ENCODE measurements at places on chromosomes 1 and 21. TPM values are rescaled to one million over a fixed set of nuclear protein-coding genes. Genes with fewer than 3 reads are reported as not detected.

DNA sequence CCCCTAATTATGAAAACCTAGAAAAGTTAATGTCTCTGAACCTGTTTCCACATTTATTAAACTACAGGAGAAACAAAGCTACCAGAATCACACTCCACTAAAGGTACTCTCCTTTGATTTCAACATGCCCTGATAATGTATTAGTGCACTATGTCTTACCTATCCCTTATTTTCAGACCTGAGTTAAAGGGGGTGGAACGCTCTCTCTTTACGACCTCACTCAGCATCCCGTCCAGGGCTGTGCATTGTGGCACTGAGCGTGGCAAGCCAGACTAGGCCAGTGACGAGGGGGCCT lies 678 bp downstream of the LSM10 start:
- no peak for DNase-seq

DNA sequence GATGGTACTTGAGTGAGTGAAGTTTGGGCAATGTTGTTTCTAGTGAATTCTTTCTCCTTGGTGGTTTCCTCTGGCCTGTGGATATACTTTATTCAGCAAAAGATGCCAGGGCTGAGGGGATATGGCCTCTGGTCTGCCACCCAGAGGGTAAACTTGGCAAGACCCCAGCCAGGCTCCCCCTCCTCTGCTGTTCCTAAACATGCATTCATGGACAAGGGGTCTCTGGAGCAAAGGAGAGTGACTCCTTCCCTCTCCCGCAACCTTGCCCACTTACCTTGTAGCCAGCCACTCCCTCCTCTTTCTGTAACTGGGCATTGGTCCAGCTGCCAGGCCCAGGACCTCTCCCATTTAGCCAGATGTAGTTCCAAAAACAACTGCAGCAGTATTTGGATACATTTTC lies 43.8 kb downstream of the RUNX3 start:
- DNase-seq, result no peak

- no peak for DNase-seq
These were observed 16.3 kb downstream of the RAB7B start for GRCh38 chr1:205986861-205987260.

Gene NPHS2
- total RNA-seq, result not detected

DNA sequence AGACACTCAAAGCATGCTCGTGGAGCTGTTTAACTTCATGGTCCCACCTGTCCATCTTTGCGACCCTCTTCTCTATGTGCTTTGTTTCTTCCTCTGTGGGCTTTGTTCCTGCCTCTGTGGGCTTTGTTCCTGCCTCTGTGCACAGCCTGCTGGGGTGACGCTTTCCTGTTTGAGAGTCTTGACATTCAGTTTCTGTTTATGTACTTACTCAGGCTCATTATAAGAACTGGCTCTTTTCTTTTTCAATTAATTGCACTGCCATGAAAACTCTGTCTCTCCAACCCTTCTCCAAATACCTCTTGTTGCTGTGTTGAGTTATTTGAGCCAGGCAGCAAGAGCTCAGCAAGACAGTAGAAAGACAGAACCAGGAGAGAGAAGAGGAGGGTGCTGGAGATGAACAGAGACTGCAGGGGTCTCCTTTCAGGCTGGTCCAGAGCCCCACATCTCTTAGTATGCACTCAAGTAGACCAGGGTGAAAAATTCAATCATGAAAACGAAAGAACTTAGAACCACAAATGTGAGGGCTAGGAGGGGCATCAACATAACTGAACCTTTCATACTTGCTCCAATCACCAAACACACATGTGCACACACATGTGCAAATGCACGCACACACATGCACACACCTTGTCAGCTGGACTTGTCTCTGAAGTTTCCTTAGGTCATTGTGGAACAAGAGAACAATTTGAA lies 88.3 kb upstream of the SGIP1 start:
- DNase-seq, result no peak

GRCh38 chr1:5287178-5288150 lies 633.1 kb downstream of the AJAP1 start:
- DNase-seq, result no peak

DNA sequence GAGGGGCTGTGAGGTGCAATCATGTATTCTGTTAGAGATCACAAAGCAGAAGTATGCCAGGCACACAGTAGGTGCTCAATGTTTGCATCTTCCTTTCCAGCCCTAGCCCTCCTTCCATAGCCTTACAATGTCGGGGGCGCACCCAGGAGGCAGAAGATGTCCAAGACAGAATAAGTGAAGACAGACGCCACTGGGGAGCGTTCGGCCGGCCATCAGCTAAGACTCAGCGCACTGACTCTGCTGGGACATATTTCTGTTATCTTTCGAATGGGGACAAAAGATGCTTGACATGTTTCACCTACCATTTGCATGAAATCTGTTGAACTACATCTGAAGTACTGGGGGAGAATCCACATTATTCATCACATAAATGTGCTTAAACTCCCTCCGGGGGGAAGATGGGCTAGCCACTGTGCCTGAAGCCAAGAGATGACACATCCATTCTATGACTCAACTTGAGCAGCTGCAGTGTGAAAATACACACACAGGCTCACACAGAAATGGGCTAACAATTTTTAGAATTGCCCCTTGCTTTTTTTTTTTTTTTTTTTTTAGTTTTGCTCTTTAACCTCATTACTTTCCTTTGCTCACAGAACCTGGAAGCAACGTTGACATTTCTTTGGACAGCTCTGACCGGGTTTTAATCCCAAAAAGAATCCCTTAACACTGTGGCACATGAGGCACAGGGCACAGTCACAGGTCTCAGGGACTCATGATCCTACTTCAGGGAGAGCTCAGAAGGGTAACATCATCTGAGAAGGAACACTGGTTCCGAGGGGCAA lies 7.9 kb downstream of the TIAM1 start:
- DNase-seq, result no peak

DNA sequence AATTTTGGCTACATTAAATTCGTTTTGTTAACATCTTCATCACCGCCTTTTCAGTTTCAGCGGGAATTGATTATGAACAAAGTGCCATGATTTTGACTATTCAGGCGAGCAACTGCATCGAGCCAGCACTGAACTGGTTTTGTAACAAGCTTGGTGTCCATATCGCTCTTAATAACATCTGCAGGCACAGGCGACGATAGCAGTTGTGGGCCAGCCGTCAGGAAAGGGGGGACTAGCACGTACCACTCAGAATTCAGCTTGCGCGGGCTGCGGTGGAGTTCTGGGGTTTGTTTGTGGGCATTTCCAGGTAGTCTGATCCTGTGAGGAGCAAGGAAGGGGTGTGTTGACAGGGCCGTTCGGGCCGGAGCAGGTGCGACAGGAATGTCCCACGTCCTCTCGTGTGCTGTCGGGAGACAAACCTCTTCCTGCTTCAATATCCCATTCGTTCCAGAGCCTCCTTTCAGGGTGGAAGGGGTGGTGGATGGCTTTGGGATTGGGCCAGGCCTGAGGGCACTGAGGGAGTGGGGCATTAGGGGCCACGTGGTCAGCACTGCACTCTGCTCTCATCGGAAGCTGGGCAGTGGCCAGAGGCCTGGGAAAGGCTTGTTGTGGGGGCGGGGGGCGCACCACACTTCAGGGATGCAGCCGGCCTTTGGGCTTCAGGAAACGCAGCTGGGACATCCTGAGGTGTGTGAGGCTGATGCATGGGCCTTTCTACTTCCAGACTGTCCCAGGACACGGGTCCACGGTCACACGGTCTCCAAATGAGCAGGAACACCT lies 39.1 kb downstream of the SKI start:
- DNase-seq, result no peak

GRCh38 chr1:16048573-16049189 lies 5.1 kb downstream of the CLCNKB start:
- no peak for DNase-seq

DNA sequence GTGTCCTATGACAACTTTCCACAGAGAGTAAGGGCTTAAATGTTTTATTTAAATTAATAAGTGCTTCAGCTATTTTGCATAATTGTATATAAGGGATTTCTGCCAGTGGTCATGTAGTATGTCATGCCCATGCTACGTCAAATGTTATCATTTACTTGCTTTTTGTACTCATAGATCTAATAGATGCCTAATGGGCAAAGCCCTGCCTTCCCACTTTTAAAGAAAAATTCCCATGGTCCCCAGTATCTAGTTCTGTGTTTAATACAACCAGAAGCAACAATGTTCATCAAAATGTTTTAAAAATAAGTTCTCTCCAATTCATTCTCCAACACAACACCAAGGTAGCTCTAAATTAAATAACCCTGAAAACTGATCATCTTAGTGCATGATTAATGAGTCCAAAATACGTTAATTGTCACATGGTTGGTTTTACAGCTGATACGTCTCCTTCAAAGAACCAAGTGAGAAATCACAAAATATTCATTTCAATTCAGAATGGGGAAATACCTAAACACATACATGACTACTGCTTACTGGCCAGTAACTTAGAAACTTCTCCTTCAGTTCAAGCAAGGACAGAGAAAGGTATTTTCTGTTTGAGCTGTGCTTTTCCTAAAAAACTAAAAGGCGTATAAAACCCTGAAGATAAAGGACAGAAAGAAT lies 49.1 kb upstream of the SDC3 start:
- no peak for DNase-seq

DNA sequence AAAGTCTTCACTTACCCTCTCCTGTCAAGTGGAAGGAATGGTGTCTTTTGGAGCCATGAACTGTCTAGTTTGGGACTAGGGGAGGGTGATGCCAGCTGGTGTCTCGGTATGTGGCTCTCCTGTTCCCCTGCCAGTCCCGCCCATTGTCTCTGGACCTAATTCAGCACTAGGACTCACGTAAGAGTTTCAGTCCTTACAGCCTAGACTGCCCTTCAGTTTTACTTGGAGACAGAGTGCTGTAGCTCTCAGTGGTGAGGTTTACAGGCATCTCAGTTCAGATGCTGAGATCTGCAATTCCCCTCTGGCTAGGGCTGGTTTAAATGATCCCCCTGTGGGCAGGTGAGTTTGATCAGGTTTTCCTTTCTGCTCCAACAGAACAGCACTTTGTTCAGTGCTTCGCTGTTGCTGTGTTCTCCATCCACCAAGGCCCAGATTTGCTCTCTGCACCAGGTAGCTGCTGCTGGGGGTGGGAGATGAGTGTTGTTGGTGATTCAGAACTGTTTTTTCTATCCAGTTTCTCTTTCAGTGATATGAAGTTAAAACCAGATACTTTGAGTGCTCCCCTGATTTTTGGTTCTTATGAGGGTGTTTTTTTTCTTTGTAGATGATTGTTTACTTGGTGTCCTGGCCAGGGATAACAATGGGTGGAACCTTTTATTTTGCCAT lies 198.3 kb upstream of the RNPC3 start:
- DNase-seq, result no peak

DNA sequence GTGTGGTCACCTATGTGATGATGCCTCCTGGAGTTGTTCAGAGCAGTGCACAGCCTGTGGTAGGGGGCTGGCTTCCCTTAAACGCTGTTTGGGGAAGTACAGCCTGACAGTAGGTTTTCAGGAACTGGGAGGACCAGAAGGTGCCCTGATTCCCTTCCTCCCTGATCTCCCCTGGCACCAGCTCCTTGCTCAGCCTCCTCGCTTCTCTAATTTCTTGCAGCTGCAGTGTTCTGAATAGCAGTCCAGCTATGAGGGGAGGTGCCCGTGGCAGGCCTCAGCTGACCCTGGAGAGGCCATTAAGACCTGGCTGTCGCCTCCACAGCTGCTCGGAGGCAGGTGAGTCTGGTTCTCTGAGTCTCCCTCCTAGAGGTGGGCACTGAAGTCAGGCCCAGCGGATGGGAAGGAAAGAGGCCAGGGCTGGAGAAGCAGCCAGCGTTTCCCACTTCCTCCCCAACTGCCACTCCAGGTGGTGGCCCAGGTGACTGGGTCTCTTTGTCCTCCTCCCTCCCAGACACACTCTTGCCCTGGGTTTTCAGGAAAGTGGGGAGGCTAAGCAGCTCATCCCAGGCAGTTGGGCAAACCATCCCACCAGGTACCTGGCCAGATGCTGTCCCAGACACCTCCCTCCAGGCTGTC lies 52.0 kb upstream of the RPL11 start:
- DNase-seq, result no peak

DNA sequence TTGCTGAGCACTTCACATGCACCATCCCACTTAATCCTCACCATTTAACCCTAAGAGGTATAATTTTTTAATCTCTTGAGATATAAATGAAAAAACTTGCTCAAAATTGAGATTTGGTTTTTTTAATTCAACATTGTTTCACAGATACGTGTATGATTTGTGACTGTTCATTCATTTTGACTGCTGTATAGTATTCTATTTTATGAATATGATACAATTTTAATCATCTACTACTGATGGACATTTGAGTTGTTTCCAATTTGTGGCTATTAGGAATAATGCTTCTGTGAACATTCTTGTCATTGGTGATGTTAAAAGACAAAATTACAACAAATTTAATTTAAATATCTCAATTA lies 617 bp upstream of the ZMYM6 start:
- DNase-seq, result no peak

- no peak for DNase-seq
These were observed 2.4 kb upstream of the SORT1 start for GRCh38 chr1:109400035-109400655.

GRCh38 chr1:22264464-22265341 lies 121.8 kb upstream of the WNT4 start:
- no peak for DNase-seq
